ENCODE measurements at places on chromosomes 7 and 10. TPM values are rescaled to one million over a fixed set of nuclear protein-coding genes. Genes with fewer than 3 reads are reported as not detected.
A peak's percentile ranks its signal among the peaks of the same experiment; 100 is the strongest.

Gene PIK3CG
- total RNA-seq: not detected

DNA sequence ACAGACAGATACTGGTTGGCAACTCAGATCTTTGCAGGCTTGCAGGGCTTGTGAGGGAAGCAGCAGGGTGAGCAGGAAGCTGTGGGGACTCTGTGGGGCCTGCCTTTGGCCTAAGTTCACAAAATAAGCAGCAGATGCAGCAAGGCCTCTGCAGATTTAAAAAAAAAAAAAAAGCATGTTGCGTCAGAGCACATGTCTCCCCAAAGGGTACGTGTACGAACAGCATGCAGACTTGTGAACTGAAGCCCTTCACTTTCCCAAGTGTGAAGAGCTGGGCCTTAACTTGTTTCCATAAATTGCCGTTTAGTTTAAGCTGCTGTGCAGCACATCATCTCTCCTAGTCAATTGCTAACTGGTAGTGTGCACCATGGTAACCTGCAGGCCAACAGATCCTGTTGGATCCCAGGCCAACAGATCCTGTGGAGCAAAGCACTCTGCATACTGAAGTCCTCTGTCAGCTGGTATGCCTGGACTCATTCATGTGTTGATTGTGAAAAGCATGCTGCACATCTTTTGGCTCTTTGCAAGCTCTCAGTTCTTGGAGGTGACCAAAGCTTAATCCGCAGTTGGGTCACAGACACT, 10.8 kb upstream of the XPNPEP1 start:
- no peaks in the 10 kb centered on the region for H3K36me3 ChIP-seq
- H3K4me3 ChIP-seq: no peak overlapping the region
- H3K27ac ChIP-seq: no peak overlapping the region
- DNase-seq: no peak
- no peaks in the 10 kb centered on the region for H3K27me3 ChIP-seq

GRCh38 chr10:95305606-95306317, 15.0 kb upstream of the PDLIM1 start:
- no peak overlapping the region for H3K4me3 ChIP-seq
- no peaks in the 10 kb centered on the region for H3K36me3 ChIP-seq
- H3K27me3 ChIP-seq: no peaks in the 10 kb centered on the region
- H3K27ac ChIP-seq: no peak overlapping the region
- peaks cover 22% of the 10 kb centered on the region for H3K4me1 ChIP-seq

DNA sequence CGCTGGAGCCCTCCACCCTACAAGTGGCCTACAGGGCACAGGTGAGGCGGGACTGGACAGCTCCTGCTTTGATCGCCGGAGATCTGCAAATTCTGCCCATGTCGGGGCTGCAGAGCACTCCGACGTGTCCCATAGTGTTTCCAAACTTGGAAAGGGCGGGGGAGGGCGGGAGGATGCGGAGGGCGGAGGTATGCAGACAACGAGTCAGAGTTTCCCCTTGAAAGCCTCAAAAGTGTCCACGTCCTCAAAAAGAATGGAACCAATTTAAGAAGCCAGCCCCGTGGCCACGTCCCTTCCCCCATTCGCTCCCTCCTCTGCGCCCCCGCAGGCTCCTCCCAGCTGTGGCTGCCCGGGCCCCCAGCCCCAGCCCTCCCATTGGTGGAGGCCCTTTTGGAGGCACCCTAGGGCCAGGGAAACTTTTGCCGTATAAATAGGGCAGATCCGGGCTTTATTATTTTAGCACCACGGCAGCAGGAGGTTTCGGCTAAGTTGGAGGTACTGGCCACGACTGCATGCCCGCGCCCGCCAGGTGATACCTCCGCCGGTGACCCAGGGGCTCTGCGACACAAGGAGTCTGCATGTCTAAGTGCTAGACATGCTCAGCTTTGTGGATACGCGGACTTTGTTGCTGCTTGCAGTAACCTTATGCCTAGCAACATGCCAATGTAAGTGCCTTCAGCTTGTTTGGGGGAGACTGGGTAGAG, at the start of gene COL1A2:
COL1A2 (plus strand) TSS at position 459 of the 704 bp plus-strand sequence; CDS start at position 596, 137 bp downstream.
- no peaks in the 10 kb centered on the region for H3K27me3 ChIP-seq
- peak within 1 kb of the TSS; percentile 99 for H3K27ac ChIP-seq
- peak within 1 kb of the TSS; percentile 94 for H3K4me3 ChIP-seq
- peak; percentile 95 for DNase-seq
- peaks cover 44% of the 10 kb centered on the region for H3K36me3 ChIP-seq
